WTC11 (cell line): ENCODE measurements at places on chromosomes 2 and 18. TPM values are rescaled to one million over a fixed set of nuclear protein-coding genes. Genes with fewer than 3 reads are reported as not detected.

DNA sequence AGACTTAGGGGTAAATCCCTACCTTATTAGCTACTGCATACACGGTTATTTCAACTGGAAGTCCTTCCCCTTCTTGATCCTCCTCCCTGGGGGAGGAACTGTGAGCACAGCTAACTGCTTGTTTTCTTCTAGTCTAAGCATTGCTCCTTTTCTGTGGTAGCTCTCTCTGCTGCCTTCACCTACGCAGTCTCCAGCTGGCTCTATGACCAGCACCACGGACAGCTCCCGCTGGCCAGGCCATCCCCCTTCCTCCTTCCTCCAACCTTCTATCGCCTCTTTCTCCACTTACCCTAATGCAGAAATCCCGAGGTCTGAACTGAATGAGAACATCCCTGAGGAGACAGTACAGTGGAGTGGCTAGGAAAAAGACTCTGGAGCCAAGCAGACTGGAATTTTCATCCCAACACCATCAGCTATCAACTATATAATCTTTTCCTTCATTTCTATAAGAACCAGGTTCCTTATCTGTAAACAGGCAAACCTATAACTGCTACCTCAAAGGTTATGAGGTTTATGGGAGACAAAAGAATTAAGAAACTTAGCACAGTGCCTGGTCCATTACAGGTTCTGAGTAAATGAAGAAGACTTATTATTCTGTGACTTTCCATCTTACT is 4.7 kb upstream of the CFAP65 start:
- no peak overlapping the region for H3K4me3 ChIP-seq
- no peak overlapping the region for H3K27ac ChIP-seq
- peaks cover 3% of the 10 kb centered on the region; the same call in 1 of the 2 replicates for H3K4me1 ChIP-seq
- peak; percentile 78 for DNase-seq

GRCh38 chr18:75070235-75070624 is 138.7 kb downstream of the PTGR3 start:
- no peaks in the 10 kb centered on the region for H3K36me3 ChIP-seq
- no peak overlapping the region for H3K4me3 ChIP-seq
- H3K27me3 ChIP-seq = no peaks in the 10 kb centered on the region
- DNase-seq = no peak
- no peak overlapping the region for H3K27ac ChIP-seq

GRCh38 chr2:163419000-163419830 is 316.6 kb downstream of the FIGN start:
- H3K36me3 ChIP-seq = no peaks in the 10 kb centered on the region
- H3K4me1 ChIP-seq = peaks cover 3% of the 10 kb centered on the region; the same call in 1 of the 2 replicates
- DNase-seq = no peak
- no peak overlapping the region for H3K27ac ChIP-seq

DNA sequence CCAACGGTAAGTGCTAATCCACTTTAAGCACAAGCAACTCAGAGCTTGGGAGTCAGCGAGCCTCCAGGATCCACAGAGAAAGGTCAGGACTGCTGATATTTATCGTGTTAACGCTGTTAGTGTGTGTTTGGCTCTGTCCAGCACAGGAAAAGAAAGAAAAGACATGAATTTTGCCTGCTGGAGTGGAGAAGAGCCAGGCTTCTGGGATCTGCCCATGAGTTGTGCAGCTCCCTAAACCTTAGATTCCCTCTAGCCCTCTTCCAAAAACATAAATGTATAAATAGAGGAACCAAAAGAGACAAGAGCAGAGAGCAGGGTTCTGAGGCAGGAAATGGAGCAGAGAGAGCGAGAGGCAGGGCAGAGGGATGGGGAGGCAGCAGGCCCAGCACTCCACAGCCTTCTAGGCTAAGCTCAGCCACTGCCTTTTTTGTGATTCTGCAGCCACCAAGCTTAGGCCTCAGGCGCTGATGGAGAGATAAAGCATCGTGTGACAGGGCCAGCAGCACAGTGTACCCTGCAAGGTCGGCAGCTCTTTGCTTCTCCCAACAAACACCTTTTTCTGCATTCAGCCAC is 14.5 kb upstream of the MAT2A start:
- H3K27me3 ChIP-seq = no peaks in the 10 kb centered on the region; the same call in 1 of the 2 replicates
- peaks cover 21% of the 10 kb centered on the region for H3K4me1 ChIP-seq
- no peaks in the 10 kb centered on the region for H3K36me3 ChIP-seq
- H3K27ac ChIP-seq = no peak overlapping the region
- no peak overlapping the region for H3K4me3 ChIP-seq
- DNase-seq = no peak

DNA sequence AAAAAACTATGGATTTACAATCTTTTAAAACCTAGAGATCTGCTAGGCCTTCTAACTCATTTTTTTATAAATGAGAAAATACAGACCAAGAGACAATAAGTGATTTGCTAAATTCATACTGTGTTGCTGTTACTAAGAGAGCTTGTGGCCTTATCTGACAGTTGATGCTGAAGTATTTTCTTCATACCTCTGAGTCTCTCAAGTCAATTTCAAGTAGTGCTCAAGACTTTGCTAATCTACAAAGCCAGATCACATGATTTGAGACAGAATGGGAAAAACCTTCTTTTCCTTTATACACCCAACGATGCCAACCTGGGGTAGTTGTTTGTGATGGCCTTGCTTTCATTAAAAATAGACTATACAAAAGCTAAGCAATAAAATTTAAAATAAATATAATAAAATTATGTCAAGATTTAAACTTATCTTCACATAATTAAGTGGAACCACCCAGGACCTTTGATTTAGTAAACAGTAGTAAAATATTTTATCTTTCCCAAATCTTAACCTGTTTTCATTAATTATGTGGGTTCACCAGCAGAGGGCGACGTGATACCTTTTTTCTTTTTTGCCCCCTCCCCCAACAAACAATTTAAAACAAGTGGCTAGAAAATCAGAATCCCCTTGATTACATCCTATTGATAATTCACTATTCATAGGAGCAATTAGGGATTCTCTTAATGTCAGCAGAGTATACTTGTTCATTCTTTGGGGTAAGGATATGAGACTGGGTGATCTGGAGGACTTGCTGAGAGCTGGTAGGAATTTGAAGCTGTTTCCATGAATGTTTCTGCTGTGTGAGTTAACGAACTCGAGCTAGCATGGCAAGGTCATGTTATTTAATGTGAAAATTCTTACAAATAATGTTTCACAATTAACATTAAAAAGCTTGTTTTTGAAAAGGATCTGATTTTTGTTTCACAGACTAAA is 49.6 kb upstream of the SLC5A7 start:
- H3K4me3 ChIP-seq = no peak overlapping the region
- no peaks in the 10 kb centered on the region for H3K27me3 ChIP-seq
- peak; percentile 21 for DNase-seq
- H3K27ac ChIP-seq = 0 out of 2 replicates have a peak overlapping the region, but pooled peaks have one; percentile 6

DNA sequence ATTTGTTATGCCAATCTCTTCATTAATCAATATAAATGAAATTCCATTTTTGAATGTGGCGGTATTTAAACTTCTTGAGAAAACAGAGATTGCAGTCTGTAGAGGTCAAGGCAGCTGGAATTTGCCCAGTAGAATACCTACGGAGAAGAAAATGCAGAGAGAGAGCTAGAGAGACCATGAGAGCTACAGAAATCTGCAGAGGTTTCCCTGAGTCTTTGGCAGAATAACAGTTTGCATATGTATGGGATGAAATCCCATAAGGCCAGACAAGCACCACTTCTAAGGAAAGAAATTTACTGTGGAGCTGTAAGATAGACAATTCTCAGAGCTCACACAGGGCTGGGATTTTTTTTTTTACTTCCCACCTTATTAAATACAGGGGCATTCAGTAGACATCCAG is 23.6 kb upstream of the TMEFF2 start:
- no peaks in the 10 kb centered on the region for H3K36me3 ChIP-seq
- no peak overlapping the region for H3K4me3 ChIP-seq
- no peak for DNase-seq
- H3K27ac ChIP-seq = no peak overlapping the region
- no peaks in the 10 kb centered on the region for H3K27me3 ChIP-seq

DNA sequence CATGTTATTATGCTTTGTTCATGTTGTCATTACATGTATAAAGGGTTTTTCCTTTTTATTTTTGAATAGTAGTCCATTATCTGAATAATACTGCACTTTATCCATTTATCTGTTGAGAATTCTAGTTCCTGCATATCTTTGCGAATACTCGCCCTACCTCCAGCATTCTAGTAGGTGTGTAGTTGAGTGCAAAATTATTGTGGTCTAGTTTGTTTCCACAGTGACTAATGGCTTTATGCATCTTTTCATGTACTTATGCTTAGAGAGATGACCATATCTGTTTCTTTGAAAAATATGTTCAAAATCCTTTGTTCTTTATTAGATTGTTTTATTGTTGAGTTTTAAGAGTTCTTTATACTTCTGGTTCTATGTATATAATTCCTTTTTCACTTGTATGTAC is 48.8 kb downstream of the EIF5B start:
- H3K27ac ChIP-seq = no peak overlapping the region
- no peaks in the 10 kb centered on the region for H3K4me1 ChIP-seq
- H3K36me3 ChIP-seq = peaks cover 45% of the 10 kb centered on the region
- no peaks in the 10 kb centered on the region for H3K27me3 ChIP-seq
- no peak overlapping the region for H3K4me3 ChIP-seq

DNA sequence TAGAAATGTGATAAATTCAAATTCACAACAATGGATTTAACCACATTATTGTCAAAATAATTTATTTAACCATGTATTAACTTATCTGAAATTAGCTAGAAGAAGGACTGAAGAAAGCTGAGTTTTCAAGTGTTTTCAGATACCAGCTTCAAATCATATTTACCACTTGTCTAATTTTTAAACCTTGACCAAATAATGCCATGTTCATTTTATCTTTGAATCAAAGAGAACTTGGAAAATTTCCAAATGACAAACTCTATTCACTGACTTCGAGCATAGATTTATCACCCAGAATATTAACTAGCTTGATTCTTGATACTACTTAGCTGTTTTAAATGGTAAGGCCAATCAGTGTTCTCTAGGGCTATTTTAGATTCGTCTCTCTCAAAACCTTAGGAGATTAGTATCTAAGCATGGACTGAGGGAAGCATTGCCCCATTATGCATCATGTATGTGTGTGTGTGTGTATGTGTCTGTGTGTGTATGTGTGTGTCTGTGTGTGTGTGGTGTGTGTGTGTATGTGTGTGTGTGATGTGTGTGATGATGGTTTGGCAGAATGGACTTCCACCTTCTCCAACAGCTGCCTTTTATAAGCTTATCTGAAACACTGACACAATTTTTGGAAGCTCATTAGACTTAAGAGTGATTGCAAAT is 667.5 kb upstream of the FANCL start:
- no peak overlapping the region for H3K4me3 ChIP-seq
- no peaks in the 10 kb centered on the region for H3K27me3 ChIP-seq
- no peaks in the 10 kb centered on the region for H3K36me3 ChIP-seq
- peaks cover 33% of the 10 kb centered on the region for H3K4me1 ChIP-seq
- H3K27ac ChIP-seq = no peak overlapping the region

- peak overlapping the region; percentile 62; the same call in 1 of the 2 replicates for H3K27ac ChIP-seq
- DNase-seq = no peak
- peaks cover 28% of the 10 kb centered on the region for H3K4me1 ChIP-seq
- no peaks in the 10 kb centered on the region for H3K36me3 ChIP-seq
Measured at GRCh38 chr18:45590036-45590886, 25.0 kb upstream of the SLC14A2 start.

DNA sequence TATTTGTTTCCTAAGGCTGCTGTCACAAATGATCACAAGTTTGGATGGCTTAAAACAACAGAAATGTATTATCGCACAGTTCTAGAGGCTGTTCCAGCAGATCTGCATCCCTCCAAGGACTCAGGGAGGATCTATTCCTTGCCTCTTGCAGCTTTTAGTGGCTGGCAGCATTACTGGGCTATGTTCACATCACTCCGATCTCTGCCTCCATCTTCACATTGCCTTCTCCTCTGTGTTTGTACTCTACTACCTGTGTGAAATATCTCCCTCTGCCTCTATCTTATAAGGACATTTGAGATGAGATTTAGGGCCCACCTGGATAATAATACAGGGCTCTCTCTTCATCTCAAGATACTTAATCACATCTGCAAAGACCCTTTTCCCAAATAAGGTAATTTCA is 18.9 kb downstream of the NDC80 start:
- no peaks in the 10 kb centered on the region for H3K4me1 ChIP-seq
- peaks cover 70% of the 10 kb centered on the region for H3K36me3 ChIP-seq
- no peaks in the 10 kb centered on the region for H3K27me3 ChIP-seq
- no peak overlapping the region for H3K4me3 ChIP-seq
- no peak overlapping the region for H3K27ac ChIP-seq

The KCNK3 gene
- 0.22 to 0.30 TPM (median 0.30 TPM) in 3 replicates for total RNA-seq

The MBD1 gene
- 47.6 to 53.4 TPM (median 48.4 TPM) in 3 replicates for total RNA-seq
